ENCODE measurements at places on chromosomes 7 and 10. TPM values are rescaled to one million over a fixed set of nuclear protein-coding genes. Genes with fewer than 3 reads are reported as not detected.

WDR11 gene
- 94.3 TPM for polyA plus RNA-seq

GNA12 gene
- 43.0 TPM for polyA plus RNA-seq

FKBP6 gene
- 0.78 TPM for polyA plus RNA-seq

CFAP58 gene
- polyA plus RNA-seq = 0.63 TPM

TMEM184A gene
- 3.5 TPM for polyA plus RNA-seq

LRRTM3 gene
- 4.1 TPM for polyA plus RNA-seq

HBP1 gene
- polyA plus RNA-seq = 116 TPM

ZSWIM8 gene
- polyA plus RNA-seq = 86.4 TPM

ABCB4 gene
- polyA plus RNA-seq = 1.4 TPM

METTL27 gene
- 8.1 TPM for polyA plus RNA-seq

CCDC3 gene
- polyA plus RNA-seq = 11.3 TPM

TSPAN14 gene
- polyA plus RNA-seq = 78.7 TPM
